Globus pallidus (tissue), 1 donor: ENCODE measurements at places on chromosomes 16 and 17.

- no peak for DNase-seq
Measured at GRCh38 chr16:19274165-19274797, 11.2 kb upstream of the CLEC19A start.

DNA sequence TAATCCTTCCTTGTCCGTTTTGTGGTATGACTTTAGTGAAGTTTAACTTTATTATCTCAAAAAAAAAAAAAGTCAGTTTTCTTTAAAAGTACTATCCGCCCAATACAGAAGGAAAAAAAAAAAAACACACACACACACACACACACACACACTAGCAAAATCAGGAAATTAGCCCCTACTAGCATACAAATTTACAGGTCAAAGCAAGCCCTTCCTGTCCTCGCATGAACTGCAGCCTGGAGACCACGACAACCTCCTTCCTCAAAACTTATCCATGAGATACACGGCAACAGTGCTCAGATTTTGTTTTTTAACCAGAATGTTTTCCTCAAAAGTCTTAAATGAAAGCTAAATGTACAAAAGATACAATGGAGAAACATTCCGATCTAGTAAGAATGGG, 16.2 kb downstream of the NCOR1 start:
- DNase-seq = no peak

DNA sequence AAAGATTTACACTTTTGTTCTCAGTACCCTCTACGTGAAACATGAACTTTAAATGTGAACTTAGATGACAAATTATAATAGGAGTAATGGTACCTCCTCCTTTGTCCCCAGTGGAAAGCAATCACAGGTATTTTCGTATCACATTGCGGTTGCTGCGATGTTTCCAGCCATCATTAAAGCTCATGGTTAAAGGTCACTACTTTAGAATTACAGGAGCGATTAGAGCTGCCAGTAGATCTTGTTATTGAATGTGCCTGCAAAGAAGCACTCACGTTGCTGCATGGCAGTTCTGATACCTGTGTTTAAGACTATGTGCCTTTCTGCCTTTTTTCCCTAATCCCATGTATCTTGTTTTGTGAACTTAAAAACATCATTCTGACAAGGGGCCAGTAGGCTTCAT, 301.0 kb downstream of the CPPED1 start:
- DNase-seq = no peak

GRCh38 chr16:86467490-86467889, 42.8 kb upstream of the FOXF1 start:
- DNase-seq = no peak

DNA sequence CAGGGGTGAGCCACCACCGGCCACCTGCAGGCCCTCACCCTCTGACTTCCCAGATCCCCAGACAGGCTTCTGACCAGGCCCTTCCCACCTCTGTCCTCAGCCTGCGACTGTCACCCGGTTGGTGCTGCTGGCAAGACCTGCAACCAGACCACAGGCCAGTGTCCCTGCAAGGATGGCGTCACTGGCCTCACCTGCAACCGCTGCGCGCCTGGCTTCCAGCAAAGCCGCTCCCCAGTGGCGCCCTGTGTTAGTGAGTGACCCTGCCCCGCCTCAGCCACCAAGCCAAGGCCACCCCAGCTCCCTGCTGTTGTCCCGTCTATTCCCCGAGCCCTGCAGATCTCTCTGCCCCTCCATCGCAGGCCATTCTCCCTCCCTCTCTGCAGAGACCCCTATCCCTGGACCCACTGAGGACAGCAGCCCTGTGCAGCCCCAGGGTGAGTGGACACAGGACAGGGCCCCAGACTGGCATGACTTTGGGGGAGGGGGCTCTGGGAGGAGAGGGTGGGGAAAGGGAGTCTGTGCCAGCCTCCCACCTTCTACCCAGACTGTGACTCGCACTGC, 1.9 kb downstream of the NTN3 start:
- no peak for DNase-seq

DNA sequence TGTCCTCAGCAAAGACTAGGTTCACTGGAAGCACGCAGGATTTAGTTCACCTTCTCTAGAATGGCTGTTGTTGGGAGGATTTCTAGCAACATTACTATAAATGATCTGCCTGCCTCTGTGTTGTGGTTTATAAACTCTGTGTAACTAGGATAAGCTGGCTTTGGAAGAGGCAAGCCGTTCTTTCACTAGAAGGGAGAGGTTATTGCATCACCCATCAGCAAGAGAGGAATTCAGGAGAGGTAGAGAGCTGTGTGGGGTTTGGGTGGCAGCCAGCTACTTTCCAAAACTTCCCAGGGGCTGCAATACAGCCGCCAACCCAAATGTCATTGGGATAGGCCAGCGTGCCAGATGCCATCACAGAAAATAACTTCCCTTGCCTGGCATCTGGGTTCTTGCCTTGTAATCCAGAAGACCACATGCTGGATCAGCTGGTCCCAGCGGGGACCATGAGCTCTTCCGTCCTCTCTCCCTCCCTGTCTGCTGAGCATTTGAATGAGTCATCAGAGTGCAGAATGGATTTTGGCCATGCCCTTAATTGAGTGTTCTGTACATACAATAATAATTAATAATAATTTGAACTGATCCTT, 95.7 kb upstream of the RBFOX1 start:
- no peak for DNase-seq

- DNase-seq = peak; percentile 54
Measured at GRCh38 chr16:23082161-23082788, 67.0 kb downstream of the USP31 start.

DNA sequence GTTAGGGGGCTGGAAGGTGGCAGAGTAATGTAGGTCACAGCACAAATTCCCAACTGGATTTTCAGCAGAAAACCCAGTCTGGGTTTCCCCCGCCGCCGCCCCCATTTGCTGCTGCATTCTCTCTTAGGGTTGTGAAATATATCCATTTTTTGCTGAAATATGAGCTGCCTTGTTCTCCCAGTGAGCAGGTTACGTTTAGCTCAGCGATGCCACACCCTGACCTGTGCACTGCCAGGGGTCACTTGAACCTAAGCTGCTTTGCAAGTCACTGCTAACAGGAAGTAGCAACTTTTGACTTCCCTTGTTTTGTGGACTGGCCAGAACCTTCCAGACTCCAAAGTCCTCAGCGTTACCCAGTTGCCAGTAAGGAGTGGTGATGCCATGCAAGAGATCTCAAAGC, 274.1 kb downstream of the CPPED1 start:
- DNase-seq = no peak

DNA sequence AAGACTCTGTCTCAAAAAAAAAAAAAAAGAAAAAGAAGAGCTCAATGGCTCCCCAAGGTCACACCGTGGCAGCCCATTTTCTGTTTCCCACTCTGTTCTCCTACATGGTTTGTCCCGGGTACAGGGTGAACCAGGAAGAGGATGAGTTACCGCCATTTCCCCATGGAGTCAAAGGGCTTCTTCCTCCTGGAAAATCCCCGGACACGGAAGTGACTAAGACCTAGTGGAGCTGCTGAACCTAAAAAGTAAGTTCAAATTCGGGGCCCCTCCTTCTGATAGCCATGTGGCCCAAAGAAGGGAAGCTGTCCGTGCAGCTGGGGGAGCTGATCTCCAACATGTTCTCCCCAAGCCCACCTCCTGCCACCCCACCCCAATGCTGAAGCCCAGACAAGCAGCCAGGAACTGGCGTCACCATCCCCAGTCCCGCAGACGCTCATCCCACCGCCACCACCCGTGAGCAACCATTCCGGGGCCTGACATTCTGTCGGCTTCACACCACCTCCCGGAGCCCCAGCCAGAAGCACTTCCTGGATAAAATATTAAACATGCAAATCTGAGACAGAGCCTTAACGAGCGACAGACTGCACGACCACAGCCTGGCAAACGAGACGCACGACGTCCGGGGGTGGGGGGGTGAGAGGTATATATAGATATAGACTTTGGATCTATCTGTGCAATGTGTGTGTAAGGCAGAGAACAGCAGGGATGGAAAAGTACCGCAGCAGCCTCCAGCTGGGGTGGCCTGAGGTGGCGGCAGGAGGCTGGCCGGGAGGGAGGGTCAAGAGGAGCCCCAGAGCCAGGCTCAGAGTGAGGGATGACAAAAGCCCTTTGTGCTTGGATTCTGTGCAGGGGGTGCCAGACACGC, 17.6 kb downstream of the EPOP start:
- peak; percentile 96 for DNase-seq

GRCh38 chr17:66227212-66228045, 1.8 kb downstream of the APOH start:
- no peak for DNase-seq

DNA sequence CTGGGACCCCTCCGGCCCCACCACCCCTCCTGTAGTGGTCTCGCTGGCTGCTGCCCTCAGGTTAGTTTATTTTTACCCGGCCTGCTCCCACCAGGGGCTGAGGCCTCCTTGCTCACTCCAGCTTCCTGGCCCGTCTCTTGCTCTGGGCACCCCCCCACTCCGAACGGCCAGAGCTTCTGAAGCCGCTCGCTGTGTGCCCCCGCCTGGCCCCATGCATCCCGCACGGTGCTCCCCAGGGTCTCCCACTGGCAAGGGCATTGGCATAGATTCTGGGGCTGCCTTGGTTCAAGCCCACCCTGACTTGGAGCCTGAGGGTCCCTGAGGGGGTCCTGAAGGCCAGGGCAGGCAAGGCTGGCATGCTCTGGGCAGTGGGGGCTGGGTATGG, 186.4 kb downstream of the SEC14L1 start:
- DNase-seq = no peak

DNA sequence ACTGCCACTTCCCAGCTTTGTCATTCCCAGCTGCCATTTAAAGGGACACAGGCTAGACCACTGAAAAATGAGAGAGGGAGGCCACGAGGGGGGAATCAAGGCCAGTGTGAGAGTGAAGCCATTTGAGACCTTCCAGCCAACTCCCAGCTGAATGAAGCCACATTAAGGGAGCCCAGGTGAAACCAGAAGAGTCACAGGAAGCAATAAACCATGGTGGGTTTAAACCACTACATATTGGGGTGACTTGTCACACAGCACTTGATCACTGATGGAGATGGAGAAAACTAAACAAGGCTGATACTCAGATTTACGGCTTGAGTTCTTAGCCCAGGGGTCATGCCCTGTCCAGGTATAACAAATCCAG, 2.8 kb upstream of the NUBP1 start:
- no peak for DNase-seq

DNA sequence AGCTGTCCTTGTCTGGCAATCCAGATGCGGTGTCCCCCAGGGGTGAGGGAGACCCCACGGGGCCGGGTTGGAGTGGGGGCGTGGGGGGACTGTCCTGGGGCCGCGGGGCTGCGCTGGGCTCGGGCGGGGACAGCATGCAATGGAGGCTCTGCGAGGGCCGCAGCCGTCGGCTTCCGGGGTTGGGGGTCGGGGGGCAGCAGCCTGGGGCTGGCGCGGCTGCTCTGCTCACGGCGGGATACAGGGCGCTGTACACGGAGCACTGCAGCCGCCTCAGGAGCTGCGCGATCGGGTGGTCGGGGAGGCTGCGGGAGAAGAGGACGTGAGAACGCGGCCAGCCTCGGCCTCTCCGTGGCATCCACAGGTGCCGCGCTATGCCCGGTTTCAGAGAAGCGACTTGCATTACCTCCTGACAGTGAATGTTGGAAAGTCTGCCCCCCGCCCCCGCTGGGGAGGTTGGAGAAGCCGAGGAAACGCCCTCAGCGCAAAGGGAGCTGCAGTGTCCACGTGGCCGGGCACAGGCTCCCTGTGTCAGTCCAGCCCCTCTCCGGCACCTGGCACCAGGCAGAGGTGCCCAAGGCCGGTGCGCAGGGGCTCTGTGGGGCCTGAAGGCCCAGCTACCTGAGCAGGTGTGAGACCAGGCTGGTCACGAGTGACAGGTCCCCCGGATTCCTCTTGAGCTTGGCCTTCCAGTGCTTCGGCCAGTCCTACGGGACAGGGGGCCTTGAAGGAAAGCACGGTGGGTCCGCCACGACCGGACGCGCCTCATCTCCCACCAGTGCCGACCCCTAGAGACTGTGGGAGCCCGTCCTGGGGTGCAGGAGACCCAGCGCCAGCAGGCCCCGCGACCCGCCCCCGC, 9.4 kb upstream of the SPATA2L start:
- no peak for DNase-seq

GRCh38 chr17:38511150-38512108, 83.2 kb downstream of the ARHGAP23 start:
- DNase-seq = no peak

GRCh38 chr17:73791631-73792030, 147.4 kb upstream of the SDK2 start:
- no peak for DNase-seq
